ENCODE measurements at places on chromosomes 3 and 15.

DNA sequence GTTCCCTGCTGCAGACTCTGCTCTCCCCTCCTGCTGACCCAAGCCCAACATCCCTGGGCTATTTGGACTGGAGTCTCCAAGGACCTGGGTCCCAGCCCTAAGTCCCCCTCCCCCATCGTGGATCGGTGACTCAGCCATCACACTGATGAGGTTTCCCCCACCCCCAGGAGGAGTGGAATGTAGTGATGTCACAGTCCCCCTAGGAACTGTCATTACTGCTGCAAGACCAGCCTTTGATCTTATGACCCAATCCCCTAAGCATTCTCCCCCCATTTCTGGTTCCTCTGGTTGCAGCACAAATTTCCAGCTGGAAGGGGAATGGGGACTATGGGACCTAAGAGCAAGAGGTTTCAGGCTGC, 63.4 kb upstream of the CSPG4 start:
- DNase-seq = no peak

DNA sequence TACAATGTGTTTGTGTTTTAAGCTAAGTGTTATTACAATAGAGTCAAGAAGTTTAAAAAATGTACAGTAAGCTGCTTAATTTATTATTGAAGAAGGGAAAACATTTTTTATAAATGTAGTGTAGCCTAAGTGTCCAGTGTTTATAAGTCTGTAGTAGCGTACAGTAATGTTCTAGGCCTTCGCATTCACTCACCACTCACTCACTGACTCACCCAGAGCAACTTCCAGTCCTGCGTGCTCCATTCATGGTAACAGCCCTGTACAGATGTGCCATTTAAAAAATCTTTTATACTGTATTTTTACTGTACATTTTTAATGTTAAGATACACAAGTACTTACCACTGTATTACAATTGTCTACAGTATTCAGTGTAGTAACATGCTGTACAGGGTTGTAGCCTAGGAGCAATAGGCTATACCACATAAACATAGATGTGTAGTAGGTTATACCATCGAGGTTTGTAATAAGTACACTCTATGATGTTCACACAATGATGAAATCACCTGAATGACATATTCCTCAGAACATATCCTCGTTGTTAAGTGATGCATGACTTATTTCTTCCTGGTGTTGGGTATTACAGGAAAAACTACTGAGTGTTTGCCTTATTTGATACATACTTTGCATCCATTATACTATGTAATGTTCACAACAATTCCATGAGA, 156.6 kb upstream of the NUDT16 start:
- no peak for DNase-seq

DNA sequence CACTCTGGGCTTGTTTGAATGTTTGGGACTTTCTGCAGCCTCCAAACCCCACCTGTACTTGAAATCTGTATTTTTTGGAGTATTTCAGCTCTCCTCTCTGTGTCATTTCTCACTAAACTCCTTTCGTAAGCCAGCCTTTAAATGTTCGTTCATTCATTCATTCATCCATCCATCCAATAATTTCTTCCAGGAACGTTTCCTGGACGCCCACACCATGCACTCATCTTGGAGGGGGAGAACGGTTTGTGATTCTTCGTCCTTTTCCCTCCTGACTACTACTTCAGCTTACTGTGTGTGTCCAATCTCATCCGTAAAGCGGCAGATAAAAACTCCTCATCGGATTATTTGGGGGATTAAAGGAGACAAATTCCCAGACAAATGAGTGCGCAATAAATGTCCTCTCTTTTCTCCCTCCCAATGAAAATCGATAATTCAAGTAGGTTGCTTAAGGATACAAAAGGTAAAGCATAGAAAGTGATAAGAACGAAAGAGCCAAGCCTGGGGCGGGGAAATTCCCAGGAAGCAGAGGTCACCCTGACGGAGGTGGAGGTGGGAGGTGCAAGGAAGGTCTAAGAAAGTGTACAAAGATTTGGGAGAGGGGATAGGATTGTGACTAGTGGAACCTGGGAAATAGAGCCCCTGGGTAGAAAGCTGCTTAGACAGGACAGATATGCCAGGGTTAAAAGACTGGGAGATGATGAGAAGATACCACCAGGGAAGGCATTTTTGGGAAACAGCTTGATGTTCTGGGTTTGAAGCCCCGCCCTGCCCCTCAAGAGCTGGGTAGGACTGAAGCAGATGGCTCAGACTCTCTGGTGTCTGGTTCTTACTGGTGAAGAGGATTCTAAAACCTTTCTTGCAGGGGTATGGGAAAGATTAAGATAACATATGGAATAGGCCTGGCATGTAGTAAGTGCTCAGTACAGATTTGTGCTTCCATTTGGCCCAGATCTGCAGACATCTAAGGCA, 896 bp upstream of the KLHL25 start:
- no peak for DNase-seq

- no peak for DNase-seq
These were observed 2.9 kb downstream of the TM6SF1 start for GRCh38 chr15:83110381-83110780.

- no peak for DNase-seq
These were observed 42.5 kb upstream of the FMN1 start for GRCh38 chr15:33236841-33237509.

- no peak for DNase-seq
These were observed 19.3 kb upstream of the NTRK3 start for GRCh38 chr15:88275804-88276203.

DNA sequence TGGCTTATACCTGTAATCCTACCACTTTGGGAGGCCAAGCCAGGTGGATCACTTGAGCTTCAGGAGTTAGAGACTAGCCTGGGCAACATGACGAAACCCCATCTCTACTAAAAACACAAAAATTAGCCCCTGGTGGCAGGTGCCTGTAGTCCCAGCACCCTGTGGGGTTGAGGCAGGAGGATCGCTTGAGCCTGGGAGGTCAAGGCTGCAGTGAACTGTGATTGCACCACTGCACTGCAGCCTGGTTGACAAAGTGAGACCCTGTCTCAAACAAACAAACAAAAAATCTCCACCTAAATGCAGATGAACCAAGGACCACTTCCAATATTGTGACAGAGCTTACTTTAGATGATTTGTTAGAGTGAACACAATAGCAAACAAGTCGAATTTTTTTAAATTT, 53.7 kb downstream of the TP53BP1 start:
- no peak for DNase-seq

GRCh38 chr3:3836845-3837244, 37.6 kb downstream of the LRRN1 start:
- no peak for DNase-seq

- DNase-seq = no peak
These were observed 82.9 kb upstream of the HACD2 start for GRCh38 chr3:123667784-123668183.

DNA sequence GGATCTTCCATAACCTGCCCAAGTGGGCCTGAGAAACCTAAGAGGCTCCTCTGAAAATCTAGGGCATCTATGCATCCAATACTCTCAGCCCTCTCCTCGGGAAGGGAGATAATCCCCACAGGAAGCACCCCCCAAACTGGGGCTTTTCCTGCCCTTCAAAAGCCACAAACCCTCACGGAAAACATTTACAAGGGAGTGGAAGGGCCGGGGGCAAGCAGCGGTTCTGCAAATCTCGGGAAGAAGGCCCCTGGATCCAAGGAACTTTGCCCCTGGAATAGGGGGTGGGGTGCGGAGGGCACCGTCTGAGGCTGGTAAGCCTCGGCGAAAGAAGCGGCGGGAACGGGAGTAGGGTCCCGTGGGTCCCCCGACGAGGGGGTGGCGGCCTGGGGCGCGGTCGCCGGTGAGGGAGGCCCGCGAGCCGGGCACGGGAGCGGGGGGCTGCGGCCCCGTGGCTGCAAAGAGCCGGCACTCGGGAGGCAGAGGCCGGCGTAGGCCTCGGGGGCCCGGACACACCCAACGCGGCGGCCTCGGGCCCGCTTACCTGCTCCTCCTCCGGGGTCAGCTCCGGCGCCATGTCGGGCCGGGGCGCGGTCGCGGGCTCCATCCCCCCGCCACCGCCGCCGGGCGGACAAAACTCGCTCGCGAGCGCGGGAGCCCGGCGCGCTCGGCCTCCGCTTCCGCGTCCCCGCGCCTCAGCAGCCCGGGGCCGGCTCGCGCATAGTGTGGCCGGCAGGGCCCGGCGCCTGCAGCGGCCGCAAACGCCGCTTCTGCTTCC, 755 bp downstream of the PTPN9 start:
- no peak for DNase-seq

DNA sequence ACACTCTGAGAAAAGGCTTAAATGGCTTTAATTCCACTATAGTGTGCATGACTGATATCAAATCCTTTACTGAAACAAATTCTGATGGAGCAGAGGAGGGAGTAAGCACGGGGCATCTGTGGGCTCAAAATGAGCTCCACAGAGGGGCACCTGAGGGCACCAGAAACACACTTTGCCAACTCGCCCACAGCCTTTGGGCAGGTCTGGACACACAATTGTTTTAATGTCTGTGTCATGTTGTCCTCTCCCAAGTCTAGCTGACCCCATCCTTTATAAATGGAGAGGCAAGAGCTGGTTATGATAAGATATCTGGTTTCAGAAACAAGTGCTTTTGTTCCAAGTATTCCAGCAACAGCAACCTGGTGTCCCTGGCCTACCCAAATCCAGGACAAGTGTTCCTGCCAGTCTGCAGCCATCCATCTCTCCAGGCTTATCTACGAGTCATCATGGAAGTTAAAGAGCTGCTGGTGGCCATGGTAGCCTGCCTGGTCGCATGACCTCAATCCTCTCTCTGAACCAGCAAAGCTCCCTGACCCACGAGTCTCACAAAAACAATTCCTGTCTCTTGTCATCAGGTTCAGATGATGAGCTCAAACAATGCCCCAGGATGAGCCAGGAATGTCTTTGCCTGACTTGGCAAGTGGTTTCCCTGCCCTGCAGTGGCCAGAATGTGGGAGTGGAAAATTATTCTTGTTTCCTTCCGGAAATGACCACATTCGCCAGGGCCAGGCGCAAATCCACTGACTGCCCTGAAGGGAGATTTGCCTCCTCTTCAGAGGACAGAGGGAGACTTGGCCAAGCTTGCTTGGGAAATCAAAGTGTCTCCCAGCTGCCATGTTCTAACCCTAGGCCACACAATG, 64.4 kb upstream of the TPM1 start:
- no peak for DNase-seq

DNA sequence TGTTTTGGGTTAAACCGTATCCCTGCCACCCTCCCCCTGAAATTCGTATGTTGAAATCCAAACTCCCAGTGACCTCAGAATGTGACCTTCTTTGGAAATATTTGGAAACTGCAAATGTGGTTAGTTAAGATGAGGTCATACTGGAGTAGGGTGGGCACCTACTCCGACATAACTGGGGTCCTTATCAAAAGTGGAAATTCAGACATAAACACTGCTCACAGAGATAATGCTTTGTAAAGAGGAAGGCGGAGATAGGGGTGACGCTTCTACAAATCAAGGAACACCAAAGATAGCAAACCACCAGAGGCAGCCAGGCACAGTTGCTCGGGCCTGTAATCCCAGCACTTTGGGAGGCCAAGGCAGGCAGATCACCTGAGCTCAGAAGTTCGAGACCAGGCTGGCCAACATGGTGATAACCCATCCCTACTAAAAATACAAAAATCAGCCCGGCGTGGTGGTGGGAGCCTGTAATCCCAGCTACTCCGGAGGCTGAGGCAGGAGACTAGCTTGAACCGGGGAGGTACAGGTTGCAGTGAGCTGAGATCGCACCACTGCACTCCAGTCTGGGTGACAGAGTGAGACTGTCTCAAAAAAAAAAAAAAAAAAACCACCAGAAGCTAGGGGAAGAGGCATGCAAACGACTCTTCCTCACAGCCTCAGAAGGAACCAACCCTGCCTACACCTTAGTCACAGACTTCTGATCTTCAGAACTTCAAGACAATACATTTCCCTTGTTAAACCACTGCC, 51.1 kb upstream of the CHD2 start:
- DNase-seq = peak; percentile 14

GRCh38 chr15:99434506-99435112, 131.2 kb upstream of the MEF2A start:
- no peak for DNase-seq

DNA sequence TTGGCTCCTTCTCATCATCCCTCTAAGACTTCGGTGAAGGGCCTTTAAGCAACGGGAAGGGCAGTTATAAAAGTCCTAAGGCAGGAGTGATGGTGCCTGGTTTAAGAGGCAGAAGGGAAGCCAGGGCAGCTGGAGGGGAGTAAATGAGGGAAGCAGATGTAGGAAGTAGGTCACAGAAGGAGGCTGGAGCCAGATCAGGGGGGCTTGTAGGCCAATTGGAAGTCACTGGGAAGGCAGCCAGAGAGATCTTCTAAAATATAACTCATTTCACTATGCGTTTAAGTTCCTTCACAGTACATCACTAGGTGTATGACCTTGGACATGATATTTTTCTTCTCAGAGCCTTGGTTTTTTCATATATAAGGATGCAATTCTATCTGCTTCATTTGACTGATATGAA, 94.7 kb downstream of the MYH15 start:
- DNase-seq = no peak

DNA sequence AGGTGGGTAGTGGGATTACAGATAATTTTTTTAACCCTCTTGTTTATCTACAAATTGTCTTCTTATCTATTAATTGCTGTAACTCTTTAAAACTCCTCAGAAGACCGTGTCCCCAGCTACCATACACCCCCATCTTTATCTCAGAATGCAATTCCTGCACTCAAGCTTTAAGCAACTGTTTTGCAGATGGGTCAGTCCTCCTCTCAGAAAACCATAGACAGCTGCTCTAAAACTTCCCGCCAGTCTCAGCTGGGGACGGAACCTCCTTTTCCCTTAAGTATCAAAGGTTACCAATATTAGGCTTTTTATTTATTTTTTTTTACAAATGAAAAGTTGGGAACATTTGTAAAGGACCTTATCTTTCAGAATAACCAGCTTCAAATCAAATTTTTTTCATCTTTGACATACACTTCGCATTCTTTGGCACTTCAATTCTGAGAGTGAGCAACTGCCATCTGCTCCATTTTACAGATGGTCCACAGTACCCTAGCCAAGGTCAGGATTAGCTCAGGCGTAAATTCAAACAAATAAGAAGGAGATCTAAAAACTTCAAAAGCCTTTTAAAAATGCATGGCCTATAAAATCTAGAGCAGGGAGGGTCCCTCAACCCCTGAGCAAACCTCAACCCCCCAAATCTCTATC, 1.3 kb downstream of the GATM start:
- DNase-seq = no peak

DNA sequence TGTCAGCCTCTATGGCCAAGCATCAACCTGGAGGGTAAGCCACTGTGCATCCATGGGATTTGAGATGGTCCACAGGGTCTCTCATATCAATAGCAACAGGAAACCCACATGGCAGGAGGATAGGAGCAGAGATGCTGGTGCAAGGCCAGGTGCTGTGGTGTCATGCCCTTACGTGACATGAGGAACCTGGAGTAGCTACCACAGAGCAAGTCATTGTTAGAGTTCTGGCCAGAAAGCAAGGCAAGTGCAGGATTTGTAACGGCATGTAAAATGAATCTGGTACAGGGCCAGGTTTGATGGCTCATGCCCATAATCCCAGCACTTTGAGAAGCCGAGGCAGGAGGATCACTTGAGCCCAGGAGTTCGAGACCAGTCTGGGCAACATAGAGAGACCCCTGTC, 14.8 kb upstream of the ZNF774 start:
- no peak for DNase-seq

- no peak for DNase-seq
These were observed 37.7 kb upstream of the LARS2 start for GRCh38 chr3:45350680-45351079.

Measured in stimulated activated CD4-positive, alpha-beta T cell treated with anti-CD3 and anti-CD28 coated beads, Interleukin-1b, Interleukin-23, amount 100 ng/mL, for 1 hour (primary cell).